ENCODE measurements at places on chromosomes 7 and 10.

GRCh38 chr7:154627646-154628290, 375.2 kb downstream of the PAXIP1 start:
- DNase-seq, result no peak

GRCh38 chr7:8206956-8207355, 55.0 kb downstream of the ICA1 start:
- no peak for DNase-seq

- no peak for DNase-seq
These were observed 110.6 kb downstream of the ABLIM1 start for GRCh38 chr10:114547514-114547913.

DNA sequence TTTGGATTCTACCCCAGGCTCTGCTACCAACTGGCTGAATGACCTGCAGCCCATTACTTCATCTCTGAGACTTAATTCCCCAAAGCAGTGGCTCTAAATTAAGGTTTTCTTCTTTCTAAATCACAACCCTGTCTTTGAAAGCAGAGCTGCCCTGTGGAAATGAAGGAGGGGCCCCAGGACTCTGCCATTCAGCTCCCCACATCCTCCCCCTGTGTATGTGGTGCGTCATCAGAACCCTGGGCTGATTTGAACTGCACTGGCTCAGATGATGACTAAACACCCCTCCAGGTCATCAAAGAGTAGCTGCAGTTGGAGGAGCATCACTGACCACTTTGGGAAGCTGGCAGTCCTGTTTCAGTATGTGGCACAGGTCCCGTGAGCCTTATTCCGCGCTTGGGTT, 46.6 kb downstream of the BPGM start:
- DNase-seq, result no peak

DNA sequence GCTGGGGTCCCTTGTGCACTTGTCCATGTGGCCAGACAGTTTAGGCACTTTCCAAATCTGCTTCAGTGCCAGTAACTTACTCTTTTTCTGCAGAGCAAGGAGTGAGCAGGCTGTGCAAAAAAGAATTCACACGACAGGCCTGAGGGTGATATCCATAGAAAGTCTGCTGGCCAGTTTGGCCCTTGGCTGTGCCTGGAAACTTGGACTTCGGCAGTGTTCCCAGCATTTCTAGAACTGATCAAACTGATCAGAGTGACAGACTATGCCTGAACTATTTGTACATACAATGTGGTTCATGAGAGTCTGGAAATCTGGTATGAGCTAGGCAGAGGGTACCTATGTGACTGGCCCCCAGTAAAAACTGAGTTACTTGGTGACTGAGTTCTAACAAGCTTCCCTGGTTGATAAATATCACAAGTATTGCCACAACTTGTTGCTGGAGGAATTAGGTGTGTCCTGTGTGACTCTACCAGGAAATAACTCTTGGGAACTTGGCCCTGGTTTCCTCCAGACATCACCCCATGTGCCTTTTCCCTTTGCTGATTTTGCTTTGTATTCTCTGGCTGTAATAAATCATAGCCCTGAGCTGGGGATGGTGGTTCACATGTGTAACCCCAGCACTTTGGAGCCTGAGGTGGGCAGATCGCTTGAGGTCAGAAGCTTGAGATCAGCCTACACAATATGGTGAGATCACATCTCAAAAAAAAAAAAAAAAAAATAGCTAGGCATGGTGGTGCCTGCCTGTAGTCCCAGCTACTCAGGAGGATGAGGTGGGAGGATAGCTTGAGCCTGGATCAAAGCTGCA, 3.3 kb upstream of the DENND10 start:
- peak; percentile 72 for DNase-seq

- DNase-seq, result no peak
These were observed 43.4 kb downstream of the TMEM130 start for GRCh38 chr7:98826387-98826786.

DNA sequence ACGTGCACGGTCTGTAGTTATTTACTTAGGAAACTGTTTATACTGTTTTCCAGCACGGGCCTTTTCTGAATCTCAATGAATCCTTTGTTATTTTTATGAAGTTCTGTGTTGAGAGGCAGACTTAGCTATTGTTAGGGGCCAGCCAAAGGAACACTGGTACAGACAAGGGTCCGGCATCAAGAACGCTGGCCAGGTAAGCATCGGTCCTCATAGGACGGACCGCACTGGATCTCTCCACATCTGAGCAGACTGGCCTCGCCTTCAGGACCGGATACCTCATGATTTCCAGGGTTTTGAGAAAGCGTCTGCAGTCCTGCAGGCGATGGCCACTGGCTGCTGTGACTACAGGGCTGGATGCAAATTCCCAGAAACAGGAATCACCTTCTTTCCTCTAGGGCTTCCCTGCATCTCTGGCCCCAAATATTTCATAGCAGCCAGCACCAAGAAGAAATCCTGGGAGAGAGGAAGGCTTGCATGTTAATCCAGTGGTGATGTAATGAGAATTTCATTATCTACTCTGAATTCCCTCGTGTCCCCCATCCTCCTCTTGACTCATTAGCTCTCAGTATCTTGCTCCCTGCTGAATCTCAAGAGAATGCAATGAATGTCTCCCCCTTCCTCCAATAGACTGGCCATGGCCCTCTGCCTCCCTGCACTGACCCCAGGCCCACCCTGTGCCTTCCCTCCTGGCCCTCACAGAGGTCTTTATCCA, 325.4 kb upstream of the NPVF start:
- DNase-seq, result no peak

DNA sequence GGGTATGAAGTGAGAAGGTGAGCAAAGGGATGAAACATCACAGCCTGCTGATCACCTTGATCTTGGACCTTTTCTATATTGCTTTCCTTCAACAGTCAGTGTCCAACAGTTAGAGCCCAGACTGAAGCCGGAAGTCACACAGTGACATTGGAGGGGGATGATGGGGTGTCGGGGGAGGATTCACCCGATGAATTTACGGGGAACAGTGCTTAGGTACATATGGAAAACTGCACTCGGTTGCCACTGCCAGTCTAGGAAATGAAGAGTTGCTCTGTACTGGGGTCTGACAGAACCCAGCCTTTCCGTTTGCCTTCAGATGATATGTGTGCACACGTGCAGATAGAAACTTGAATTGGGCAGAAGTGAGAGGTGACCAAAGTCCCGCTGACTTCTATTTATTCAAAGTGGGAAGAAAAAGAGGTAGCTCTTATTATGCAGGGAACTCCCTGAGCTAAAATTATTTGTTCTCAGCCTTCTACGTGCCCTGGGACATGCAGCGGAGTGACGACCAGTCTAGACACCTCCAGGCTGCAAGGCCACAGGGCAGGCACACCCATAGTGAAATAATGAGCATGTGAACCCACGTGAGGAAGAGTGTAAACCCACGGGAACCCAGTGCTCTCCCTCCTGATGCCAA, 107.2 kb upstream of the INHBA start:
- DNase-seq, result no peak

- no peak for DNase-seq
These were observed 77.8 kb upstream of the LRRC17 start for GRCh38 chr7:102834999-102835398.

DNA sequence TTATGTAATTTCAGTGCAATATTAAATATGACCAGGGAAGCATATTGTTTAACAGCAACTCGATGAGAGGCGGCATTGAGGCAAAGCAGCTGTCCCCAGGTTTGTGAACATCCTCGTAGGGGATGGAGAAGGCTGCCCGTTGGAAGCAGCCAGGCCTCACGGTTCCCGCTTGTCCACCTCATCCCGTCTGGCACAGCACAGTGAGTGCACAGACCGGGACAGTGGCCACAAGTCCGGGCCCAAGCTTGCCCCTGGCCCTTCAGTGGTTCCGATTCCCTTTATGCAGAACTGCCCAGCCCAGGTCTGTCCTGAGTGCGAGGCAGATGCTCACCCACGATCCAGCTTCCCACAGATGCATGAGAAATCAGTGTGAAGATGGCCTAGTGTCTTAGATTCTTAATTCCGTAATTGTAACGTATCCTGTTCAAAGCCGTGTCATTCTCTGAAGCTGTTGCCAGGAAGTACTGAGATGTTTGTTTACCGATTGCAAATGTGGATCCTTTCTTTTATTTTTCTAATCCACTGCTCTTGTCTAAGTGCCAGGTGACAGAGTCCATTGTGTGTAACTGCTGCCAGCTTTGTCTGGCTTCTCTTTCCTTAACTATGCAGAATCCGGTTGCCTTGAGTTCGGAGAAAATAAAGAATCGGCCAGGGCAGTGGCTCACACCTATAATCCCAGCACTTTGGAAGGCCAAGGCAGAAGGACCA, 35.5 kb downstream of the PFKP start:
- DNase-seq, result no peak

GRCh38 chr7:25391961-25392587, 163.8 kb upstream of the NPVF start:
- DNase-seq, result no peak

DNA sequence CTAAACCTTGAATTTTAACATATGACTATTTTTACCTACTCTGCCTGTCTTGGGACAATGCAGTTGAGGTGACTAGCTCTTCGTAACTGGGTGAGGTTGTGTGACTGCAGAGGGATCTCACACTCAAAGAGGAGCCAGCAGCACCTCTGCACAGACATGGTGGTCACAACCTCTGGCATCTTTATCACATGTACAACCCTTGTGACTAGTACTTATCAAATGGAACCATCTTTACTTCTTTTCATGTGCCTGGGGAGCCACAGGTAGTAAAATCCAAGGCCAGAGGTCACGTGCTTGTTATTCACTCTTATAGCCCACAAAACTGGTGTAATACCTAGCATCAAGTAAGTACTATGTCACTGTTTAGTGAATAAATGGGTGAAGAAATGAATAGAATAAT, 244.3 kb downstream of the COBL start:
- no peak for DNase-seq

GRCh38 chr10:106816318-106817085, 348.0 kb downstream of the SORCS1 start:
- no peak for DNase-seq

DNA sequence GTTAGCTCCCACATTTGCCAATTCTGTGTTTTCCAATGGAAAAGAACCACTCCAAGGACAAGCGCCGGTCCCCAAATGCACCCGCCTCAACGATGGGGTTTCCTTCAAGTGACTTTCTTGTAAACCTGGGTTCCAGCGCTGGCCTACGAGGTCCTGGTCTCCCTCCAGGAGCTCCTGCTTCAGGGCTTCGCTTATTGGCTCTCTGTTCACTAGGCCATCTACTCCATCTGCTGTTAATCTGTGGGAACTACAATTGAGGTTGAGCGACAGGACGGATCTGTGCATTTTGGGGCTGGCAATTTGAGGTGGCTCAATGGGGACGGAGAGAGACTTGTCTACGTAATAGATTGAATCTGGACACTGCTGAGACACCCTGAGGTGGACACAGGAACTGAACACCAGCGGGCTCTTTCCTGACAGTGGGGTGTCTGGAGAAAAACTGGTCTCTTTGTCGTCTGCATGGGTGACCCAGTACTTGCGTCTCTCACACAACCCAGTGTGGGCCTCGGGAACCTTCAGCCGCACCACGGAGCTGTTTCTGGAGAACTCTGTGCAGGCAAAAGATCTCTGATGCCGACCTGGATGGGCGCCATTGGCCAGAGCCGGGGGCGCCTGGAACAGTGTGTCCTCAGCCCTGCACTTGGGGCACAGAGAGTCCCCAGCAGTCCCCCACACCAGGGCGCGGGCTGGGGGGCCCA, 115.9 kb upstream of the ADAM12 start:
- DNase-seq, result peak; percentile 28

DNA sequence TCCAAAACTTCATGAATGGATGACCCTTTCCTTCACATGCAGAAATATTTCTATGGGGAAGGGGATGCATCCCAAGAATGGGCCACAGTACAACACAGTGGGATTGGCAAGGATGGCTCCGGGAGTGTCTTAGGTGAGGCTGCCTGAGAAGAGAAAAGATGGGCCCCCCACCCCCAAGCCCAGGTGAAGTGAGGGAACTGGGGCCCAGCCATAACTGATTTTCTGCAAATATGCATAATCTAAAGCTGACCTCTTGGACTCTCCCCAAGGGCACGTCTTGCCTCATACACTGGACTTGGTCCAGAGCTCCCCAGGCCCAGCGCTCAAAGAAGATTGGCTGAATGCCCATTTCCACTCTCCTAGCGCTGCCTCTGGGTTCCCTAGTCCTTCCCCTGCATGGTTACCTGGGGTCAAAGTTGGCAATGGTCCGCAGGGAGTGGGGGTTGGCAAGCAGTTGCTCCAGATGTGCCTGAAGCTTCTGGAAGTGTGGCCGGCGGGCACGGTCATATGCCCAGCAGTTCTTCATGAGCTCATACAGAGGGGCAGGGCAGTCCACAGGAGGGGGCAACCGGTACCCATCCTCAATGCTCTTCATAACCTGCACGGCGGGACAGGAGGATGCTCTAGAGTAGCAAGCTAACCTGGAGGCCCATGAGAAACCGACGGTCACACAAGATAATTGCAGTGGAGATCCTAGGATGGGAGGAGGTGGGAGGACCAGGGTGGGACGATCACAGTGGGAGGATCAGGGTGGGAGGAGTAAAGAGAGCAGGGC, 12.3 kb downstream of the ZYX start:
- DNase-seq, result no peak

GRCh38 chr7:137325927-137326326, 17.6 kb downstream of the PTN start:
- no peak for DNase-seq

DNA sequence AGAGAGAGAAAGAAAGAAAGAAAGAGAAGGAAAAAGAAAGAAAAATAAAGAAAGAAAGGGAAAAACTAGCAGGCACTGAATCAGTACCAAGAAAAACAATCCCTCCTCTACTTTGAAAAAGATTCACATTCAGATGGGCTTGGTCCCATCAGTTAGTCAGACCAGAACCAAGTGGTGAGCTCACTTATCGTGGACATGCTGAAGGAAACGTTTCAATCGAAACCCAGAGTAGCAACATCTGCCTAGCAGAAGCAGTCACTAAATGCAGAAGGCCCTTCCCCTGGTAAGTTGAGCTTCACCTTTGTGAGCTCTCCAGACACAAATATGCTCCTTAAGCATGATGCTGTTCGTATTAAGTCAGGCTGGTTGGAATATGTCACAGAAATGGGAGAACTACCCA, 167.7 kb downstream of the TRIL start:
- DNase-seq, result no peak

- DNase-seq, result no peak
These were observed 75.9 kb upstream of the GNA12 start for GRCh38 chr7:2920041-2920440.

DNA sequence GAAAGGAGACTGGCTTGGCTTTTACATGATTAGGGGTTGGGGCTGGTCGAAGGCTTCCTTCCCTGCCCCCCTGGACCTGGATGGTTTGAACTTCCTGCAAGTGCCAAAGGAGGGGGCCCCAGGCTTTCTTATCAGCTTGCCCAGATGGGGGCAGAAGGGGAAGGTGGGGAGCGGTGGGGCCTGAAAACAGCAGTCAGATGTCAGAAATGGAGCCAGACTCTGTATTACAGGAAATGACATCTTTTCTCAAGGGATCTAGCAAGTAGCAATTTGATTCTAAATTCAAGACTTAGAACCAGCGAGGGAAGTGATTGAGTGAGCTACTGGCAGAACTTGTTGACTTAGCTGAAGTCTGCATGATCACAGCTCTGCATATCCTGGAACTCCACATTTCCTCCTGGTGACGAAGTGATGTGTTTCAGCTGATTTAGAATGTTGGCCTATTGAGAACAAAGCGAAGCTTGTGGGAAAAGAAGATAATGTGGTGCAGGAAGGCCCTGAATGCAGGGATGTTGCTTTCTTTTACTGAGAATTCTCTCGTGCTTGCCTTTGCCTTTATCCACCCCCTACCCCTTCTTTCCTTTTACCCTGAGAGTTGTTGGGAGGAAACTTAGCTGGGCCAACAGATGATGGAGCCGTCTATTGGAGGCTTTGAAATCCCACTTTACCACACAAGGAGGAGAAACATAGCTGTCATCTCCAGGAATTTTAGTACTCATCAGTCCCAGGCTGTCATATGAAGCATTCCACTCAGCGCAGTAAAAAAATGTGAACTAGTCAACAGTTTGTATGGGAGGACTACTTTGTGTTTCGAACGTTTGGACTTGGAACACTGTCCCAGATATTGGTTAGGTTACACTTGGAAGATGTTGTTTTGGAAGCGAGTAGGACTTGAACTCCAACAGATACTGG, 43.2 kb downstream of the CCNY start:
- DNase-seq, result no peak
